ENCODE measurements at places on chromosomes 11 and 22.

GRCh38 chr11:62108017-62108750 is 15.6 kb upstream of the INCENP start:
- DNase-seq, result peak; percentile 59

DNA sequence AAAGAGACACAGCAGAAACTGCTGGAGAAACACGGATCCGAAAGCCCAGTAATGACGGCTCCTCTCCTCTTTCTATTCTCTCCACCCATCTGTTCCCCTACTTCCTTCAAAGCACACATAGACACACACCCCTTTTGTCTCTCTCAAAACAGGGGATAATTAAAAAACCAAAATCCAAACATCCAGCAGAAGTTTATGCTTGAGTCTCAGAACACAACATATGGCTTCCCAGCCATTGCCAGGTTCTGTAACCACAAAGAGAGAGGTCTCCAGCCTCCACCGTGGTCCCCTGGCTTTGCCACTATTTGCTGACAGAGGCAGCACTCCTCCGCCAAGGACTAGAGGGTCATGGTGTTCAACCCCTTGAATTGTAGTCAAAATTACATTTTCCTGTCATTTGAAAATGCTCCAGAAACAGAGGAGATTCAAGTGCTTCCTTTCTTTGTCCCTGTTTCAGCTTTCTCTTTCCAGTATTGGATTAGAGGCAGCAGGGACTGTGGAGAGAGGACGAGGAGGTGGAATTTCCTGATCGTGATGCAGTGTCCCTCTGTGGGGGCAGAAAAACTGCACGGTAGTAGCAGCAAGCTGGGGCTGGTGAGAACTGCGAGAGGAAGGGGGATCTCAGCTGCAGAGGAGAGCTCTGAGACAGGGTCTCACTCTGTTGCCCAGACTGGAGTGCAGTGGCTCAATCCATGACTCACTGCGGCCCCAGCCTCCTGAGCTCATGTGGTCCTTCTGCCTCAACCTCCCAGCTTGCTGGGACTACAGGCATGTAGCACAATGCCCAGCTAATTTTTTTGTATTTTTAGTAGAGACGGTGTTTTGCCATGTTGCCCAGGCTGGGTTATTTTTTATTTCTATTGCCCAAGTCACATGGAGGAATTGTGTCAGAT is 60.3 kb downstream of the UBASH3B start:
- no peak for DNase-seq

- peak; percentile 90 for DNase-seq
Observed at GRCh38 chr11:8233691-8234424, 29.8 kb downstream of the LMO1 start.

DNA sequence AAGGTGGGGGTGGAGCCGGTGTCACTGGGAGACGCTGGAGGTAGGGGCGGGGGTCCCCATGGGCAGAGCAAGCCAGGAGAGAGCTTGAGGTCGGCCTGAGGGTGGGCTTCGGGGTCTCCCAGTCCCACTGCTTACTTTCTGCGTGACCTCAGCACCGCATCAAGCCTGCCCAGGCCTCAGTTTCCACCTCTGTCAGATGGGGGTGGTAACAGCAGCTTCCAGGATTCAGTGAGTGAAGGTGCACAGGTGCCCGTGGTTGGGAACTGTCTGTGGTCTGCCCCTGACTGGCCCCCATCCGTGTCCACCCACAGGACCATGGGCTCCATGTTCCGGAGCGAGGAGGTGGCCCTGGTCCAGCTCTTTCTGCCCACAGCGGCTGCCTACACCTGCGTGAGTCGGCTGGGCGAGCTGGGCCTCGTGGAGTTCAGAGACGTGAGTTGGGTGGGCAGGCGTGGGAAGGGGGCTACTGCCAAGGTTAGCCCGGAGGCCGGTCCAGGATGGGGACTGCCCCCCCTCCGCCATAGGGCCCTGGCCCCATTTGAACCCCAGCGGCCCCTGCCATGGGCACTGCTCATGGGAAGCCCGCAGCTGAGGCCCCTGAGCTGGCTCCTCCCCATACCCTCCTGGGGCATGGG is 2.2 kb downstream of the TCIRG1 start:
- no peak for DNase-seq

DNA sequence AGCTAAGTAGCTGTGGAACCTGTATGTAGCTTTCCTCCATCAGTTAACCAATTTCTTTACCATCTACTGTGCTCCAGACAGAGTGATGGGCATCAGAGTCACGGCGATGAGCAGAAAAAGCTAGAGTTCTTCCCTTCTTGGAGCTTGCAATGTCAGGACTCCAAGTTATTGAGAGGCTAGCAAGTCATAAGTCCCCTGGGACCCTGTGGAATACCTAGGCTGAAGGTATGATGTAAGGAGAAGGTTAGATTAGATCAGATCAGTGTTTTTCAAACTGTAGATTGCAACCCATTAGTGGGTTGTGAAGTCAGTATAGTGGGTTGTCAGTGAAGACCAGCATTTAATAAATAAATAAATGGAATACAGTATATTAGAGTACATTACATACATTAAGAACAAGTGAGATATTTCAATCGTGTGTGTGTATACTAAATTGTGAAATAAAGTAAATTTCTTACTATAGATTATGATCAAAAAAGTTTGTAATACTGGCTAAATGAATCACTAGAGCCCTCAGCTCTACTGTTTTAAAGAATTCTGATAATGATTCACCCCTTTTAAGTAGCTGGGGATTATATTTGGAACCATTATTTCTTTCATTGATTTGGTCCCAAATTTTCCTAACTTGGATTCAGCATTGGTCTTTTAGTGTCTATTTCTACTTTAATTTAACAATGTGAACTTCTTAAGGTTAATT is 52.3 kb downstream of the RASSF10 start:
- DNase-seq, result no peak

DNA sequence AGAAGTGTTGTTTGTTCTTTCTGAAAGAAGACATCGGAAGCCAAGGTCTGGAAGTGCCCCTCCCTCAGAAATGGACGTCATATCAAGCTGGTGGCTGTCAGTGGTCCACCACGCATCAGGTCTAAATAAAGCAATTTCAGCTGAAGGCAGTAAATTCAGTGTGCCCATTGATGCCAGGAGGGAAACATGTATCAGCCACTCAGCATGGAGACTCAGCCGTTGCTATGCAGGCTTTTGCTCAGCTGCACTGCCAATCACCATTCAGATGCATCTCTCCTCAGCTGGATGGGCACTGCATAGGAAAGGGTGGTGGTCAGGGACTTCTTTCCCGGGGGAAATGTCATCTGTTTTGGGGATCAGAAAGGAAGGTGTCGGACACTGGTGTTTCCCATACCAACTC is 878.2 kb downstream of the NTM start:
- no peak for DNase-seq

DNA sequence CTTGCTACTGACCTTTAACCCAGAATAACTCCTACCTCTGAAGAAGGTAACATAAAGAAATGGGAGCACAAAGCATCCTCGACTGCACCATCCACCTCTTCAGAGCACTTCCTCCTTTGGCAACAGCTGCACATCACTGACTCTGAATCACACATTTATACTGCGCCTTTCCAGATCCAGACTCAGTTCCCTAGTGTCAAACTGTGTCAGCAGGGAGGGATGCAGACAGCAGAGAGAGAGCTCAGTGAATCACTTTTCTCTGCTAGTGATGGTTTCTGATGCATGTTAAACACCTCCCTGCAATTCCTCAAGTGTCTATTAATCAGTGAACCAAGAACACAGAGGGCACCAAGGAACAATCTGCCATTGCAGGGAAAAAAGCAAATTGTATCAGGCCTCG is 118.9 kb downstream of the PLEKHA7 start:
- no peak for DNase-seq

Measured in RWPE1 (cell line).